NCI-H1092 (cell line): ENCODE measurements at places on chromosomes 3 and 15.

DNA sequence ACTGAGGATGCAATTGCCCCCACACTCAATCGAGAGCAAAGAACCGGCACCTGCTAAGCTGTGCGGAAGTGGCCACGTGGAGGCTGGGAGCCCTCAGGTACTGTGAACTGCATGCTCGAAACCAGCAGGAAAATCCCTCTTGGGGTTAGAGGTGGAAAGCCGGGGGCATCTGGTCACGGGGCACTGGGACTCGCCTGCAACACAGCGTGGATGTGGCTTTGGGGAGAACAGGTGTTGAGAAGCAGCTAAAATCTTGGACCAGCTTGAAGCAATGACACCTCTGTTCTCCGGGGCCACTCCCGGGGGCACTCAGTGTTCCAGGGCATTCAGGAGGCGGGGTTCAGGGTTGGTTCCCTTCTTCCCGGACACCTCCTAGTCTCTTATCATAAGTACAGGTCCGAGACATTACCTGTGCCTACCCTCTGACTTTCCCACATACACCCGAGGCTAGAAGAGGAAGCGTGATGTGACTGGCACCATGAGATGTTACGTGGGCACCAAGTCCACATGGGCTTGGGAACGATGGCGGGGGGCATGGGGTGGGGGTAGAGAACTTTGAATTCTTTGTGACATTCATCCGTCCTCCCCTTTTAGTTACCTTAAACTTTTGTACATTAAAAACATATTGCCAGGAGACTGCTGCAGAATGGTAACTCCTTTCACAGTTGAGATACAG lies 172.0 kb downstream of the ADAMTS17 start:
- no peak for DNase-seq

DNA sequence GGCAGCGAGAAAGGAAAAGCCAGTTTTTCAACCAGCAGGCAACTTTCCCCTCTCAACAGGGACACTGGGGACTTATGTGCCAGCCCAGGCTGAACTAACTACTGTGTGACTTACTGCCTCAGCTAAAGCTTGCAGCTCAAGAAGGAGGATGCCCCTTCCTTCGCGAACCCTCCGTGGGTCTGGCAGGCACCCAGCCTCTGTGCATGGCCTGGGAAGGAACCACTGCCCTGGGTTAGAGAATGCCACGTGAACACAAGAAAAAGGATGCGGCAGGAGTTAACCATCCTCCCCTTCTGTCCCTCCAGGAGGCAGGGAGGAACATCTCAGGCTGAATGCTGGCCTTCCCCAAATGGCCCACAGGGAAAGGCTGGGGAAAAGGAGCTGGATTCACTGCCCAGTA lies 29.0 kb downstream of the CHDH start:
- no peak for DNase-seq

DNA sequence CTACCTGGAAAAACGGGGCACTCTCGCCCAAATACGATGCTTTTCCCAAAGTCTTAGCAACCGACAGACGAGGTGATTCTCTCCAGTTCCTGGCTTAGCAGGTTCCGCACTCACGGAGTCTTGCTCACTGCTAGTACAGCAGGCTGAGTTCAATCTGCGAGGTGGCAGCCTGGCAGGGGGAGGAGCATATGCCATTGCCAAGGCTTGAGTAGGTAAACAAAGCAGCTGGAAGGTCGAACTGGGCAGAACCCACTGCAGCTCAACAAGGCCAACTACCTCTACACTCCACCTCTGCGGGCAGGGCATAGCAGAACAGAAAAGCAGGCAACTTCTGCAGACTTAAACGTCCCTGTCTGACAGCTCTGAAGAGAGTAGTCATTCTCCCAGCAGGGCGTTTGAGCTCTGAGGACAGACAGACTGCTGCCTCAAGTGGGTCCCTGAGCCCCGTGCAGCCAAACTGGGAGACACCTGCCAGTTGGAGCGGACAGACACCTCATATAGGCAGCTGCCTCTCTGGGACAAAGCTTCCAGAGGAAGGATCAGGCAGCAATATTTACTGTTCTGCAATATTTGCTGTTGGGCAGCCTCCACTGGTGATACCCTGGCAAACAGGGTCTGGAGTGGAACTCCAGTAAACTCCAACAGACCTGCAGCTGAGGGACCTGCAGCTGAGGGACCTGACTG lies 73.4 kb upstream of the CADM2 start:
- DNase-seq = peak; percentile 9

- no peak for DNase-seq
Observed at GRCh38 chr3:178586076-178586475, 49.8 kb downstream of the KCNMB2 start.

DNA sequence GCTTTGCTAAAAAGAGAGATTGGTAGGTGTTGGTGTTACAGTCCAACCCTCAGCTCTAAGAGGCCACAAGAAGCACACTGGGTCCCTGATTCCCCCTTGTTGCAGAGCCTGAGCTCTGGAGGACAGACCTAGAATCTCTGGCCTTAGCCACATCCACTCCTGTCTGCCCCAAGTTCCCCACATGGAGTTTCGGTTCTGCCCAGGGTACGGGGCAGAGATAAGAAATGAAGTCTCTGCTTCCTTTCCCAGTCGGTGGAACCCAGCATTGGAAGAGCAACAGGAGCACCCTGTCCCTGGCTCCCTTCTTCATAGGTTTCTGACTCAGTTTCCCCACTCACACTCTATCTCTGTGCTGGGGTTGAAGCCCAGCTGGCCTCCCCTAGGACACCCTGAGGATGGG lies 13.2 kb downstream of the PRR23E start:
- no peak for DNase-seq

- no peak for DNase-seq
Observed at GRCh38 chr3:66931291-66931690, 66.8 kb upstream of the KBTBD8 start.

DNA sequence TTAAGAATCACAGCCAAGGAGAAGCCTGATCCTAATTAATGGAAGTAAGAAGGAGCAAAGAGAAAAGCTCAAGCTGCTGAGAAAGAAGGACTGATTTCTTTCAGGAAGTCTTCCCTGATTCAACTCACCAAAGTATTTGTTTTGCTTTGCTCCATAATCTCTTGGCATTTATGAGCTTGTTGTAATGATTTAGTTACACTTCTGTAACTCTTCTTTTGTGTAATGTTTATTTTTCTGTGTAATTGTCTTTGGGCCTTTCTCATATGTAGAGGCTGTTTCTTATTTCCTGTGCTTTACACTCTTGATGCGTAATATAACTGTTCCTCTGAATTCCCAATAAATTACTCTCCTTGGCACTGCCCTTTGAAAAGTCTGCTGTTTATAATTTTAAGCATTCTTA lies 80.0 kb downstream of the COL6A5 start:
- no peak for DNase-seq

- no peak for DNase-seq
Observed at GRCh38 chr15:76391309-76391708, 54.7 kb downstream of the ISL2 start.
